ENCODE measurements at places on chromosomes 4 and X.

DNA sequence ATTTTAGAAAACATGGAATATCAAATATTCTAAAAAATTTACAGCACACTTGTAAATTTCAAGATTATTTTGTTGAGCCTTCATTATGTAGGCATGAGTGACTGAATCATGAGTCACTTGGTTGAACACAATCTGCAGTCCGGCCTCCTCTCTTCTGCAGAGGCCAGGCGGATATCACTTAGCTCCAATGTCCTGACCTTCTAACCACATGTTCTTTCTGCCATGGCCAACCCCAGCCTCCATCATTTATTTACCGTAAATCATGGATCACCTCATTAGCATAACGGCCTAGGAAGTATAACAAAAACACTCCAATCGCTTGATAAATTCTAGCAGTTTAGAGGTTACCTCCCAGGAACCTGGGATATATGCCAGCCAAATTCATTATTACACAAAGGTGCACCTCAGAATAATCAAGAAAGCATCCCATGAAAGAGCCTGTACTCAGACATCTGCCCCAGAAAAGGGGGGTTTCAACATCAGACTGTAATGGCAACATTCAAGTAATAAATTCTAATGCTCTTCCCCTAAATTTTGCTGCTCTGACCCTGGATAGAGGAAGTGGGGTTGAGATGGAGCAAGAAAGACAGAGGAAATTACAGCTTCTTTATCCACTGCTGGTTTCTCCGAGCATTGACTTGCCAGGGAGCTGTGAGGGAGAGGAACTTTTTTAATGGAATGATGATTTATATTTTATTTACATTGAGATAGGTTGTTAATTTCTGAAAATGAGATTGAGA, 2153.6 kb upstream of the AGA start:
- no peak for DNase-seq

DNA sequence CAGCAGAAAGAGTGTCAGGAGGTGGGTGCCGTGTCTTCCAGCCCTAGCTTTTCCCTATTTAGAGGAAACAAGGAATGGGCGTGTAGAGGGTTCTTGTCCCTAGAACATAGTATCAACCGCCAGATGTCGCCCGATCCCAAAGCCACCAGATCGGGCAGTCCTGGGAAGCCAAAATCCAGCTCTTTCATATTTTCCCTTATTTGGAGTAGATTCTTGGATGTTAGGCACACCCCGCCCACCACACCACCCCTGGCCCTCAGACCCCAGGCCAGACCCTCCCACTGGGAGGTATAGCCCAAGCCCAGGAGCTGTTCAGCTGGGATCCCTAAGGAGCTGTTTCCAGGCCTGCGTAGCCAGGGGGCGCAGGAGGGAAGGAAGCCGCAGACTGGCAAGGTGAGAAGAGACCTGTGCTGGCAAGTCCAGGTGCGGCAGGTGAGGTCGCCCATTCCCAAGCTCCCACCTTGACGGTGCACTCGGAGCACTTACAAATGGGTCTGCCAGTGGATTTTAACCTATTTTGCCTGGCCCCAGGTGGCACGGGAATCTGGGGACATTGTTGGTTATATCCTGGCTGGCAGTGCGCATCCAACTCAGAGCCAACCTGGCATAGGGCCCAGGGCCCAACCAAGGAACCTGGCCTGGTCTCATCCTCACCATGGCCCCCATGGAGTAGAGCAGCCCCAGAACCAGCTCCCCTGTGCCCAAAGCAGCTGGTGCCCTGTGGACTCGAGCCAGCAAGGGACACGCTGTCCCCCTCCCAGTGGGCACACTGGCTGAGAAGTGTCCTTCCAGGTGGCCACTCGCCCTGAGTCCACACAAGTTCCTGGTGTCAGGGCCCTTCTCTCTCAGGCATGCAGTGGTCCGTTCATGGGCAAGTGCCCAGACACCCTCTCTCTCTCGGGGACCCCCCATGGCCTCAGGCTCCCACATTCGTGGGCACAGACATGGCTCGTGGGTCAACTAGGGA, 811 bp downstream of the FLNA start:
- DNase-seq = peak; percentile 94

DNA sequence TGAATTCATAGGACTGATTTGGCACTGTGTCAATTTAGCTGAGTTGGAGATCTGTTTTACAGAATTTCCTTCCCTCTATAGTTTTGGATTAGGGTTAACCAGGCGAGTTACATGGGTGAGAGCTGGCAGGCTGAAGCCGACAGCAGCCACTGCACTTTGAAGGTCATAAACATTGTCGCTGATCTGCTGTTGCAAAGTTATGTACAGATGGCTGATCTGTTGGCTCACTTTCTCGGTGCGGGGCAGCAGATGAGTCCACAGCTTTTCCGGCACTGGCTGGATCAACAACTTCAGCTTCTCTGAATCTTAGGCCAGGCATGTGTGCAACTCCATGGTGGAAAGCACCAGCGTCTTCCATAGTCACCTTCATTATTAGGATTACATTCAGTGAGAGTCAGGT, 173.7 kb downstream of the GPAT3 start:
- no peak for DNase-seq

DNA sequence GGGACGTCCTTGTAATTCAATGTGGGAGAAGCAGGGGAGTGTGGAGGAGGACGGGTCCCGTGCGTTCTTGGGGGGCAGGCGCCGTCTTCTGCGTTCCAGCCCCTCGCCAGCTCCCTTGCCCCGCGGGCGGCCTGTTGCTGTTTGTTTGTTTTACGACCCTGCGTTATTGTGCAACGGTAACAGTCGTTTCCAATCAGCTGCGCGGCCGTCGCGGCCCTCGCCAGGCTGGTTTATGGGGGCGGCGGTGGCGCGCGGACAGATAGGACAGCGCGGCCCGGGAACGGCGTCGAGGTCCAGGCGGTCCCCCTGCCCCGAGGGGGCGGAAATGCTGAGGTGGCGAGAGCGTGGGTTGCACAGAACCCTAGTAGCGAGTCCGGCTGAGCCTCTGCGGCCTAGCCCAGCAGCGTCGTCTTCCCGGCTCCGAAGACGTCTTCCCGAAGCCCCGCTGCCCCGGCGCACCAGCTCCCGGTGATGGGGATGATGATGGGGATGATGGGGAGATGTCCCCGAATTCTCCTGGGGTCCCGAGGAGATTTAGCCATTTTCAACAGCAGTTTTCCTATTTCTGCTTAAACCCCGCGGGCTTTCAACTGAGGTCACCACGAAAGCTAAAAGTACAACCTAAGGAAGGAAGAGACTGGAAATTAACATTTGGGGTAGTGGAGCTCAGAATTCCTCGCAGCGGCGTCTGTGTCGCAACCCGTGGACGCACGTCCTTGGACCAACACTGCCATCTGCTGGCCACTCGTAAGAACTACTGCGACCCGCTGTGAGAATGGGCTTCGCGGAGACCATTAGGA, 4.8 kb downstream of the PDGFRA start:
- DNase-seq = peak; percentile 84

GRCh38 chrX:69932323-69932722, 117.4 kb downstream of the AWAT2 start:
- DNase-seq = no peak

GRCh38 chr4:77777135-77777807, 41.9 kb downstream of the CNOT6L start:
- DNase-seq = peak; percentile 18

GRCh38 chr4:159390648-159391047, 287.8 kb downstream of the RAPGEF2 start:
- peak; percentile 99 for DNase-seq

DNA sequence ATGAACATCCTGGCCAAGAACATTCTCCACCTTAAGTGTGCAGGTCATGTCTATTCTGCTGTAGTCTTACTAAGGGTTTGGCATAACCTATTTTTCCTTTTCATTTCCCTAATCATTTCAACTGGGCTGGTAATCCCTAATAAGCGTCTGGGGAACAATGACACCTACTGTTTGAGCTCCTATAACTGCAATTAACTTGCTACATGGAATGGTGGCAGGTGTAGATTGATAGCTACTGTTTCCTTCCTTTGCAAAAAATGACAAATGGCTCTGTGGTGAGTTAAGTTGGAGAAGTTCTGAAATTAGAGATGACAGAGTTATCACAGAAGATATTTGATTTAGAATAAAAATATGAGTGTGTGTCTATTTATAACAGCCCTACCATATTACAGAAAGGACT, 104.5 kb upstream of the NAP1L5 start:
- no peak for DNase-seq

DNA sequence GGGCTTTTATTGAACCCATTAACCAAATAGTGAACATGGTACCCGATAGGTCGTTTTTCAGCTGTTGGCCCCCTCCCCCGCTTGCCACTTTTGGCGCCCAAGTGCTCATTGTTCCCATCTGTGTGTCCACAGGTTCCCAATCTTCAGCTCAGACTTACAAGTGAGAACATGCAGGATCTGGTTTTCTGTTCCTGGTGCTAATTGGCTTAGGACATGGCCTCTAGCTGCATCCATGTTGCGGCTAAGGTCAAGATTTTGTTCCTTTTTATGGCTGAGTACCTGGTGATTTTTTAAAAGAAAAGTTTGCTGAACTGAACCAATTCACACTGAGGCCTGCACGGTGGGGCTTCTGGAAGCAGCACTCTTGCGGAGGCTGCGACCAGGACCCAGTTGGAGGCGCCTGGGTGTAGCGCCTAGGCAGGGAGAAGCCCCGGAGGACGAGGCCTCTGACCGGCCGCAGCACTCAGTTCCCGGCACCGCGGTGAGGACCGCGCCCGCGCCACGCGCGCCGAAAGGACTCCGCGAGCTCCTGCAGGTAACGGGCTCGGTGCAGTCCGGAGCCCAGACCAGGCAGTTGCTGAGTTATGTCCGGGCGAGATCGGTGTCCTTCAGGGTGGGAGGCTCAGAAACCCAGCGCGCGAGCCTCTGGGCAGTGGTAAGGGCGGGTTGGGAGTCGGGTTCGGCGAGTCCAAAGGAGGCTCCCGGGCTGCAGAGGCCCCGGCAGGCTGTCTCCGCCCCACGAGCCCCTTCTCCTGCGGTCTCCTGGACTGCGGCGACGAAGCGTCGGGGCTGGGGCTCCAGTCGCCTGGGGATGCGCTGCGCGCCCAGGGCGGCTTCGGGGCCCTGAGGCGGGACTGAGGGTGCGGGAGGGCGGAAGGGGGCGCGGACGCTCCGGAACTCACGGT, 15.8 kb upstream of the SLC25A4 start:
- DNase-seq = peak; percentile 11

DNA sequence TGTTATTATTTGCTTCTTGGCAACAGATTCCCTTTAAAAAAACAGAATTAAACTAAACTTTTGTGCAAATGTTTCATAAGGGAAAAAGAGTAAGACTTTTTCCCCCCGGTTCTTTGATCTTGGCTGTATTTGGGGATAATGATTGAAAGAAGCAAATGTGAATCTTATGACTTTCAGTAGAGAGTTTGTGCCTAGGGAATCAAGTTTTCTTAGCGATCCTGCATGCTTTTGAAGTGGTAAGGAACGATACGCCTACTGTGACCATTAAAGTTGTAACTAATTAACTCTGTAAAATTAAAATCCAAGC, 9.0 kb downstream of the ATP10D start:
- DNase-seq = no peak

DNA sequence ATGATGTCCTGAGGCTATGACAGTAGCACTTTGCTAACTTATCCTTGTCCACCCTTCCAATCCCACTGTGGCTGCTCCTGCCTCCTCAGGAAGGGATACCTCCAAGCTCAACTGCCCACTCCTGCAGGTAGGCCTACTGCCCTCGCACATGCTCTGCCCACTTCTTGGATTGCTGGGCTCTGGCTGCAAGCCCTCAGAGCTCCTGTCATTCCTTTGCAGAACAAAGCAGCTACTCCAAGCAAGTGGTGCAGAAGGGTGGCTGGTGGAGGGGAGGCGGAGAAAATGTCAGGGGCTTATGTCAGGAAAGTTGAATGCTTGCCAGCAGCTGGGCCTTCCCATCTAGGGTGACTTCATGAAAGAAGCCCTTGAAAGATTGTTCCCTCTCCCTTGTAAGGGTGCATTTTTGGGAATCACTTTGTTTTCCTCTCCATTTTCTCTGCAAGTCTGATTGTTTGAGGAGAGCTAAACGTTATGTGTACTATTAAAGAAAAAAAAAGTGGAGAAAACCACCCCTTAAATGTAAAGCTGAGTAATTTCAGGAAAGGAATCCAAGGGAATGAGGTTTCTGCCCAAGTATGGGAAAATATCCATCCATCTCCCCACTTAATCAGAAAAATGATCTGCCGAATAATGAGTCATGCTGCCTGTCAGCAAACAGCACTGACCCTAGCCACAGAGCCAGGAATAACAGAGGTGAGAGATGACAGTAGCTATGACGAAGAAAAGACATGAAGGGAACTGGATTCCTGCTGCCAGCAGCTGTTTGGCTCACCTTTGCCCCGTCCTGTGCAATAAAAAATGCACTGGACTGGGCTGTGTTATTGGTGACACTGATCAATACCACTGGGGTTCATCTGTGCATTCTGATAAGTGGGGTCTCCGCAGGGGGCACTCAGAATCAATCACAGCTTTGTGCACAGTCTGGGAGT, 102.0 kb downstream of the RTL5 start:
- peak; percentile 93 for DNase-seq

DNA sequence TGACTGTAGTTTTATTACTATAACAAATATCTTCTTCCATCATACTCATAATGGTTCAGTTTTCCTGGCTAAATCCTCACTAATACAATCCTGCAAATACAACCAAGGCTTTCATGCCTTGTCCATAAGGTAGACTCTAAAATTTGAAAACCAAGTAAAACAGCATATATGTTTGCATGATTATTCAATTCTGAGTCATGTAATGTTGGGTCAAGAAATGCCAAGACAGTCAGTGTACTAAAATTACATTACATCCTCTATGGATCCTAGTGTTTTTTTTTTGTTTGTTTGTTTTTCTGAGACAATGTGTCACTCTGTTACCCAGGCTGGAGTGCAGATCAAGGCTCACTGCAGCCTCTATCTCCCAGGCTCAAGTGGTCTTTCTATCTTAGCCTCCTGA, 38.6 kb upstream of the TEX13D start:
- DNase-seq = no peak

GRCh38 chr4:13597141-13597540, 30.4 kb downstream of the BOD1L1 start:
- DNase-seq = peak; percentile 3

GRCh38 chr4:825063-825970, 612 bp downstream of the CPLX1 start:
- peak; percentile 41 for DNase-seq

DNA sequence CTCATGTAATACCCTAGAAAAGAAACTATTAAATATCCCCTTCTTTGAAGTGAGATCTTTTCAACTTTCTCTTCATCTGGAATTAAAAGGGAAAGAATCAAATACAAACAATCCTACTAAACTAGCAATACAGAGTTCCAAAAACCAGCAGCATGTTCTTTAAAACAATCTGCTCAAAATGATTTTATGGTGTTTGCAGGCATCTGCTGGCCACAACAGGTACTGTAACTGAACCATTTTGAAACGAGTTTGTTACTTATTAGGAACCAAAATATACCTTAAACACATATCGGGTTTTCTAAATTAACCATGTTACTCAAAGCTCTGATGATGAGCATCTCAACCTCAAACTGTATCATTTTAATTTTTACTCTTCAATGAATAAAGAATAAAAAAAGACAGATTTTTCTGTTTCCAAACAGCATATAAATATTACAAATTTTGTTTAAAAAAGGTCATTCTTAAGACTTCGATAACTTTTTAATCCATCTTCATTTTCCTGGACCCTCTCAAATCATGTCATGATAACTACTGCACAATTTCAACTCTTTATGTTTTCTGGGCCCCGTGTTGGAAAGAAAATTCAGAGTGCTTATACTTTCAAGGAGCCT, 56.5 kb downstream of the ARAP2 start:
- no peak for DNase-seq

- no peak for DNase-seq
These were observed 96.2 kb downstream of the TSPAN7 start for GRCh38 chrX:38657562-38657961.

- DNase-seq = peak; percentile 18
These were observed 128.0 kb downstream of the SNCA start for GRCh38 chr4:89708903-89709421.
